ENCODE measurements at places on chromosomes 1 and 21.
A peak's percentile ranks its signal among the peaks of the same experiment; 100 is the strongest.

- DNase-seq: no peak
Measured at GRCh38 chr1:81298266-81298665, 502.5 kb upstream of the ADGRL2 start.

DNA sequence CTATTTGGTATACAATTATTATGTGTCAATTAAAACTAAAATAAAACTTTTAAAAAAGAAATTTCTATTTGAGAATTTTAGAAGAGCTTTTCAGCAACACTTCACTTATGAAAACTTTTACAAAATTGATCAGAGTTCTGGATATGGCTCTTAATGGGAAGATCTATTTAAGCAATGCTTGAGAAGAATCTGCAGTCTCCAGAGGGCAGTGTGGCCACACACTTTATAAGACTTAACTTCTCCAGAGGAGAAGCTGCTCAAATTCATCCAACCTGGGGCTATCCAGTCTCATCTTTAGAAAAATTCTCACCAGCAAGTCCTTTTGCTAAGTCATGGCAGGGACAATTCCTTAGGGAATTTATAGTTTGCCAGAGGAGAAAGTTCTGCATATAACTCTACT lies 25.2 kb upstream of the AGO1 start:
- no peak for DNase-seq

DNA sequence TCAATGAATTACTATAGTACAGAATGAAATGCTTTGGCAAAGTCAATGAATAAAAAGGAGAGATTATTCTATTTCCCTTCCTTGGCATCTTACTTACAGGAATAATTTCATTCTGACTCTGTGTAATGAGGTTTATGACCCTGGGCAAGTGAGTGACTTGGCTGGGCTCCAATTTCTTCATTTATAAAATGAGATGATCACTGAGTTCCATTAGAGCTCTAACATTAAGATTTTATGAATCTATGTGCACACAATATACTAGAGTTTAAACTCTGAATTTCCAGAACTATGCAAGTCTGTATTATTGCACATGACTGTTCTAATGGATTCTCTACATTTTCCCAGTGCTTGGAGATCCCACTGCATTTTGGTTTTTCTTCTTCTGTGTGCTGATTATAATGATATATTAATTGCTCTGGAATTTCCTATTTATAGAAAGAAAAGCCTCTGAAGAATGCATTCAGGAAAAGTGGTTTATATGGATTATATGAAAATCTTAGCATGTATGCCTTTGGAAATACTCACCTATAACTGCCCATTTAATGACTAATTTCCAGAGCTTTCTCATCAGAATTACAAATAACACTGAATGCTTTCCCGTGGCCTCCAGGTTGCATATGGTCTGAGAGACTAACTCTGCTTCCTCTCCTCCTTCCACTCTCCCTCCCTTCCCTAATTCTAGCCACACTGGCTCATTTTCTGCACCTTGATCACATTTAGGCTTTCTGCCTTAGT lies 97.4 kb upstream of the CHRM3 start:
- no peak for DNase-seq

DNA sequence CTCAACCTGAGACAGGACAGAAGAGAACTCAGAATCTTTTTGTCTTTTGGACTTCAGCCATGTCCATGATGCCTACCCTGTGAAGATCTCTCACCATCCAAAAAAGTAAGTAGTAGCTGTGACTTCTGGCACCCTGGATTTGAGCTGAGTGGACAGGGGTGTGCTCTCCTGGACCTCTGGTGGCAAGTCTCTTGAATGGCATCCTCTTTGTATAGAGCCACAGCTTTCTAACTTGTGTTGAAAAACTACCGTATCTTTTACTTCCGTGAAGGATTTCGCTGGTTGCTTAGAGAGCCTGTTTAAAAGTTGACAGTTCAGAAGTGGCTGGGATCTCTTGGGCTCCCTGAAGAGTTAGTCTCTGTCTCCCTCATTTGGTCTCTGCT lies 1.8 kb downstream of the MFN2 start:
- DNase-seq: no peak

- no peak for DNase-seq
Measured at GRCh38 chr1:219277304-219278105, 103.8 kb downstream of the LYPLAL1 start.

GRCh38 chr1:58746757-58747156 lies 37.1 kb downstream of the JUN start:
- no peak for DNase-seq

GRCh38 chr1:184563308-184563707 lies 176.5 kb downstream of the C1orf21 start:
- DNase-seq: no peak

DNA sequence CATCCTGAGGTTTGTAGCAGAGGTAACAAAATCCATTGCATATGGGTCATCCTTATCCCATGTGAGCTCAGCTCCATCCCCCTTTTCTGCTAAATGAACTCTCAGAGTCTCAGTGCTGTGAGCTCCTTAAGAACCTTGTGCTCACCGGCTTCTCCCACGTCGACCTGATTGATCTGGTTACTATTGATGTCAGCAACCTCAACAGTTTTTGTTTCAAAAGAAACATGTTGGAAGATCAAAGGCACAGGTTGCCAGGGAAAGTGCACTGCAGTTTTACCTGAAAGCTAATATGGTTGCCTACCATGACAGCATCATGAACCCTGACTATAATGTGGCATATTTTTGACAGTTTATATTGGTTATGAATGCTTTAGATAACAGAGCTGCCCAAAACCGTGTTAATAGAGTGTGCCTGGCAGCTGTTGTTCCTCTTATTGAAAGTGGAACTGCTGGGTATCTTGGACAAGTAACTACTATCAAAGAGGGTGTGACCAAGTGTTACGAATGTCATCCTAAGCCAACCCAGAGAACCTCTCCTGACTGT lies 131.4 kb downstream of the HS2ST1 start:
- no peak for DNase-seq

- no peak for DNase-seq
Measured at GRCh38 chr1:115714572-115715141, 53.9 kb downstream of the CASQ2 start.

- no peak for DNase-seq
Measured at GRCh38 chr1:41377397-41377796, 16.2 kb downstream of the FOXO6 start.

DNA sequence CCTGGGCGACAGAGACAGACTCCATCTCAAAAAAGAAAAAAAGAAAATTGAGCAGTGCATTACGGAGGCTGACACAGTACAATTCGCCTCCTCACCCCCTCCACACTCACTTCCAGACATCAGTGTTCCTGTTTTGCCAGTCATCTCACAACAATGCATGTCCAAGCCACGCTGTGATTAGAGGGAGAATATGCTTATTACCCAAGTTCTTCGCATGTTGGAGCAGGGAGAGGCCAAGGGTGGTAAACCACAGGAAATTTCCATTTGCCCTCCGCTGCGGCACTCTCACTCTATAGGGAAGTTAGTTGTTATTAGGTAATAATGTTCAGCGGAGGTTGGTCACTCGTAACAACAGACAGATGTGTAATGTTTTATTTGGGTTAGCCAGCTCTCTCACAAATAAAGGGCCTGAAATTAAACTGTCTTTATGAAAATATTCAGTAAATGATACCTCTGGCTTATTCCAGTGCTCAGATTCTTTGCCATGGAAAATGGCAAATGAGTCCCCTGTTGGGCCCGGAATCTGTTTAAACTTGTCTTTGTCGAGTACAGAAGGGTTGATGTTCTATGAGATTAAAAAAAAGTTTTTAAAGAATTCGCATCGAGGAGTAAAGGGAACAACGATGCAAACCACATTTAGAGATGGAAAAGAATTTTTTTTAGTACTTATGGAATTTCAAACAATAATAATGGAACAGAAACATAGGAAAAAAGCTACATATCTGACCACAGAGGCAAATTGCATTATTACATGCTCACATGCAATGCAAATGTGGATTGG lies 33.1 kb downstream of the KCNJ15 start:
- no peak for DNase-seq

- no peak for DNase-seq
Measured at GRCh38 chr1:3641046-3641760, 8.7 kb downstream of the WRAP73 start.

DNA sequence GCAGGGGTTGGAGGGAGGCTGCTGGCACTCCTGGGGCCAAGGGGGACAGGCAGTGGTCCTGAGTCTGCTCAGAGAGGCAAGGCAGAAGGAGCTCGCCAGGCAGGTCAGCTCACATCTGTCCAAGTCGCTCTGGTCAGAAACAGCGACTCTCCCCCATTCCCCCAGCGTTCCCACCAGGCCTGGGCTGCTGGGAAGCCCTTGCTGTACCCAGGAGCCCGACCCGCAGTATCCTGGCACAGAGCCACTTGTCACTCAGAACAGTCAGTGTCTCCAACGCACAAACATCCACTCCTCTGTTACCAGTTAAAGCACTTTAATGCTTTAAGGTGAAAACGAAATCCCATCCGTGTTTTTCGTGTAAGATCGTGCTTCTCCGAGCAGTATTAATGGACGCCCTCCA lies 16.6 kb upstream of the CCDC27 start:
- no peak for DNase-seq

- no peak for DNase-seq
Measured at GRCh38 chr1:62688687-62689085, 500 bp upstream of the DOCK7 start.

- DNase-seq: no peak
Measured at GRCh38 chr1:235806123-235806522, 60.6 kb downstream of the LYST start.

DNA sequence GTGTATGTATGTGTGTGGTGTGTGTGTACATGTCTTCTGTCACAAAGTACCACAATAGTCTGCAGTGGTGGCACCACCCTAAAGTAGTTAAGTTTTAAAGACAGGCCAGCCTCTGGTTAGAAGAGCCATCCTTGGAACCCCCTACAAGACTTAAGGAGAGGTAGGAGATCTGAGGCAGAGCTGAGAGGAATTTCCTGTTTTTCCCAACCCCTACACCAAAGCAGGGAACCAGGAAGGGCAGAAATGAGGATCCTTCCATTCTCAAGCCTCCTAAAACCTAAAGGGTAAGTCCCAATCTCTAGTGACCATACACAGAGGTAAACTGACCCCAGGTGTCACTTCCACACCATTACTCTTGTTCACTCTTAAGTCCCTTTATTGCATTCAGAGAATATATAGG lies 11.1 kb downstream of the PEA15 start:
- DNase-seq: no peak

DNA sequence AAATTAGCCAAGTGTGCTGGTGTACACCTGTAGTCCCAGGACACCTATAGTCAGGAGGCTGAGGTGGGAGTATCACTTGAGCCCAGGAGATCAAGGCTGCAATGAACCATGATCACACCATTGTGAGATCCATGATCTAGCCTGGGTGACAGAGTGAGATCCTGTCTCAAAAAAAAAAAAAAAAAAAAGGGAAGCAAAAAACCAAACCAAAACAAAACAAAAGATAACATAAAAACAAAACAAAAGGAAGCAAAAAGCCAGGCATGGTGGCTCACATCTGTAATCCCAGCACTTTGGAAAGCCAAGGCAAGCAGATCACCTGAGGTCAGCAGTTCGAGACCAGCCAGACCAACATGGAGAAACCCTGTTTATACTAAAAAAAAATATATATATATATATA lies 9.4 kb upstream of the AKR1A1 start:
- no peak for DNase-seq

DNA sequence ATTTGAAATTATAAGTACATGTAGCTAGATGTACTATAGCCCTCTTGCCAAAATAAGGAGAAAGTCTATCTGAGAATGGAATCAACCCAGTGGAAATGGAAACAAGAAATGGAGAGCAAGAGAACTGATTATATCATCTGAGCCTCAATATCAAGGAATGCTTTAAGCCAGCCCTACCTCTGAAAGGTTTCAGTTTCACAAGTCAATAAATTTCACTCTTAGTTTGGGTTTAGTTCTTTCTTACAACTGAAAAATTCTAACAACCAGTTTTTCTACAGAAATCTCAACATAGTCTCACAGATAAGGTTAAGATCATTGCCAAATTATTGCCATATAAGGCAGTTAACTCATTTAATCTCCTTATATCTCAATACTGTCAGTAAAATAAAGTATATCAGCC lies 80.0 kb downstream of the EPS15 start:
- DNase-seq: no peak

- no peak for DNase-seq
Measured at GRCh38 chr1:198917226-198917625, 278.4 kb downstream of the PTPRC start.

DNA sequence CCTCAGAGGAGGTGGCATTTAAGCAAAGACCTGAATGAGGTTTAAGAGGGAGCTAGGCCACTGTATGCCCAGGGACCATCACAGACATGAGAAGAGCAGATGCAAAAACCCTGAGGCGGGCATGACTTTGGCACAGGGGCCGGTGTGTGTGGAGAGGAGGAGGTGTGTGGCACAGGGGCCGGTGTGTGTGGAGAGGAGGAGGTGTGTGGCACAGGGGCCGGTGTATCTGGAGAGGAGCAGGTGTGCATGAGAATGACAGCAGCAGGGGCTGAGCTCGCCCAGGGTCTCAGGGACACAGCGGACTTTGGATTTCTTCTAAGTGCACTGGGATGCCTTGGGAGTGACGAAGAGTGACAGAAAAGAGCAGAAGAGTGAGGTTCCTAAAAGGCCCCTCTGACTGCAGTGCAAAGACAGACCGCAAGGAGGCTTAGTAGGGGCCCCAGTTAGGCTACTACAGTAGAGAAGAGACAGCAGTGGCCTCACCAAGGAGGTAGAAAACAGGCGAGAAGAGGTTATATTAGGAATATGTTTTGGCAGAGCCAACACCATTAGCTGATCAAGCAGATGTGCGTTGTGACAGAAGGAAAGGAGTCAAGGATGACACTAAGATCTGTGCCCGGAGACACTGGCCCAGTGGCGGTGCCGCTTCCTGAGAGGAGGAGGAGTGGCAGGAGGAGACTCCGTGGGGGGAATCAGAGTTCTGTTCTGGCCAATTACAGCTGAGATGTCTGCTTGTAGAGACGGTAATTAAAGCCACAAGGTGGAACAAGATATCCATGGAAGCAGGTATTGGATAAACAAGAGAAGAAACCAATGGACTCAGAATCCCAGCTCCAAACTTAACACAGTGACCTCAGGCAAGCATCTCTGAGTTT lies 18.4 kb downstream of the ZBTB17 start:
- peak; percentile 51 for DNase-seq

- DNase-seq: no peak
Measured at GRCh38 chr1:20981915-20982314, 194.8 kb downstream of the EIF4G3 start.

- no peak for DNase-seq
Measured at GRCh38 chr1:223331301-223331700, 32.7 kb downstream of the SUSD4 start.
